ENCODE measurements at places on chromosomes 1 and 21. TPM values are rescaled to one million over a fixed set of nuclear protein-coding genes. Genes with fewer than 3 reads are reported as not detected.

- H3K4me3 ChIP-seq: no peak overlapping the region
- no peaks in the 10 kb centered on the region for H3K27me3 ChIP-seq
- no peak for DNase-seq
- H3K36me3 ChIP-seq: no peaks in the 10 kb centered on the region
Observed at GRCh38 chr1:50369830-50370229, 53.4 kb downstream of the DMRTA2 start.

- no peak overlapping the region for H3K4me3 ChIP-seq
- H3K36me3 ChIP-seq: no peaks in the 10 kb centered on the region
- no peaks in the 10 kb centered on the region for H3K4me1 ChIP-seq
- no peak overlapping the region for H3K27ac ChIP-seq
- no peaks in the 10 kb centered on the region for H3K27me3 ChIP-seq
Observed at GRCh38 chr1:188170935-188171334, 1342.2 kb downstream of the PLA2G4A start.

Gene LGR6
- not detected for total RNA-seq

DNA sequence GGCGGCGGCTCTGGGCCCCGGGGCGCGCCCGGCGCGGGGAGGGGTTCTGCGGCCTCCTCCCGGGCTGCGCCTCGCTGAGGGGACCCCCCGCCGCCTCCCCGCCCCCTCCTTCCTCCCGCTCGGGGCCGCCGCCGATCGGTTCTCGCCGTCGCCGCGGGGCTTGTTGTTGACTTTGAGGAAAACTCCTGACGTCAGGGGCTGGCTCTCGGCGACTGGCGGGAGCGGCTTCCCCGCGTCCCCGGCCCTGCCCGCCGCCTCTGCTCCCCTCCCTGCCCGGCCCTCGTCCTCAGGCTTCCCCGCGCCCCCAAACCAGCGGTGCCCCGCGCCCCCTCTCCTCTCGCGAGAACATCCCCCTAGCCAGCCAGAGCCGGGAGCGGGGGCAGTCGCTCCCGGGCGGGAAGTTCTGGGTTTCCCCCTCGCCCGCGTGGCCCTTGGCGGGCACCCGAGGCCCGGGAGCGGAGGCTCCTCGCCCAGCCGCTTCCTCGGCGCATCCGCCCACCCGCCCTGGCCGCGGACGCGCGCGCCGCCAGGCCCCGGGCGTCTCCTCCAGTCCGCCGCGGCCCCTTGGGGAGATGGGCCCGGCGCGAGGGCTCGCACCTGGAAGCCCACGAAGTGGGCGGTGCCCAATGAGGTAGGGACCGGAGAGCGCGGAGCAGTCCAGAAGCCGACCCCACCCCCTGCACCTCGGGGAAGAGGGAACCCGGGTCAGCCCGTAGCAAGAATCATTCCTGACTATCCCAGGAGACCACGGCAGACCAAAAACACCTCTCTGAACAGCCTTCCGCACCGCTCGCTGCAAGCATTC, 611 bp upstream of the AKT3 start:
- H3K4me3 ChIP-seq: peak overlapping the region; percentile 75
- DNase-seq: no peak
- H3K27me3 ChIP-seq: no peaks in the 10 kb centered on the region
- H3K4me1 ChIP-seq: 0 out of 2 replicates have a peak, but pooled peaks cover 7% of the 10 kb centered on the region

Gene MEF2D
- 47.3 TPM for total RNA-seq

Gene DCDC2B
- 0.15 TPM for total RNA-seq

- H3K4me3 ChIP-seq: no peak overlapping the region
- no peaks in the 10 kb centered on the region for H3K27me3 ChIP-seq
- no peak overlapping the region for H3K27ac ChIP-seq
- DNase-seq: peak; percentile 50
- no peaks in the 10 kb centered on the region for H3K36me3 ChIP-seq
Observed at GRCh38 chr1:58922302-58923089, 138.6 kb upstream of the JUN start.

Gene MPL
- not detected for total RNA-seq

DNA sequence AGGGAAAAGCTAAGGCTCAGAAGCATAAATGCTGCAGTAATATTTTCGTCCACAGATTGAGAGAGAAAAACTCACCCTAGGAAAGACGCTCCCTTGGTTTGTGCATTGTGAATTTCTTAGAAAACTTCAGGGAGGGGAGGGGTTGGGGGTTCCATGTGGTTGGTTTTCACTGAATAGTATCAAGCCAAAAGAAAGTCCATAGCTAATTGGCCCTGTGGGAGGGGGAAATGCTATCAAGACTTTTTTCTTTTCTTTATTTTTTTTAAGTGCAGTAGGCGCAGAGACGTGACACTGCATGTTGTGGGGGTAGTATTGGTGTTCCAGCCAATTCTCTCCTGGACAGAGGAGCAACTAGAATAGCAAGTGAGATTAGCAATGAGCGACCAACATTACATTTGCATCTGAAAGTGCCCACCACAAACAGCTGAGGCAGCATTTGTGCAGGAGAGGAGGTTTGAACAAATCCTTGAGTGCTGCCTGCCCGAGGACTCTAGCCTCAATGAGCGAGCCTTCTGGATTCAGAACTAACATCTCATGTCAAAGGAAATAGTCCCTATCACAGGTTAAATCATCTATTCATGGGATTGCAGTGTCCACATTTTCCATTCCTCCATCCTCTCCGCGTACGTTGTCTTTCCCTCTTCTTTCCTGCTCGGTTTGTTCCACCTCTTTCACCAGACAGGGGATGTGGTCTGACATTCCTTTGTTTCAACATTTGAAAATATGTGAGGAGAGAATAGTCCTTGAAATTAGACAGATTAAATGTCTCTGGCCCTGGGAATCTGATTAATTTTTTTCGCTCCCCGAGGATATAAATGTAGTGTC, 118.0 kb upstream of the MARK1 start:
- no peak overlapping the region for H3K27ac ChIP-seq
- H3K4me3 ChIP-seq: no peak overlapping the region
- H3K4me1 ChIP-seq: no peaks in the 10 kb centered on the region

GRCh38 chr21:39924577-39925308, 57.5 kb downstream of the PCP4 start:
- no peaks in the 10 kb centered on the region for H3K4me1 ChIP-seq
- H3K27ac ChIP-seq: no peak overlapping the region
- H3K4me3 ChIP-seq: no peak overlapping the region
- no peaks in the 10 kb centered on the region for H3K27me3 ChIP-seq
- no peaks in the 10 kb centered on the region for H3K36me3 ChIP-seq

DNA sequence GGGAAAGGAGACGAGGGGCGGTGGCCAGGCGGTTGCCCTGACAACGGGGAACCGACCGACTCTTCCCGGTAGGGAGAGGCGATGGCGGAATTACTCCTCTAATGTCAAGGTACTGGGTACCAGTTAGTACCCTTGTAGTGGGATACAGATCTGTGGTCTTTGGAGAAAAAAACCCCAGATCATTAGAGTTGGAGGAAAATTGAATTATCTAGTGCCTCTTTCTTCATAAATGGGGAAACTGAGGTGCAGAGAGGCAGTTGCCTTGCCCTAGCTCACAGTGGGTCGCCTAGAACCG, 545 bp upstream of the PEF1 start:
- DNase-seq: no peak
- H3K36me3 ChIP-seq: no peaks in the 10 kb centered on the region
- peak overlapping the region; percentile 92 for H3K27ac ChIP-seq
- H3K4me1 ChIP-seq: peaks cover 4% of the 10 kb centered on the region
- H3K4me3 ChIP-seq: peak overlapping the region; percentile 78

Gene SLC45A3
- 9.9 TPM for total RNA-seq

DNA sequence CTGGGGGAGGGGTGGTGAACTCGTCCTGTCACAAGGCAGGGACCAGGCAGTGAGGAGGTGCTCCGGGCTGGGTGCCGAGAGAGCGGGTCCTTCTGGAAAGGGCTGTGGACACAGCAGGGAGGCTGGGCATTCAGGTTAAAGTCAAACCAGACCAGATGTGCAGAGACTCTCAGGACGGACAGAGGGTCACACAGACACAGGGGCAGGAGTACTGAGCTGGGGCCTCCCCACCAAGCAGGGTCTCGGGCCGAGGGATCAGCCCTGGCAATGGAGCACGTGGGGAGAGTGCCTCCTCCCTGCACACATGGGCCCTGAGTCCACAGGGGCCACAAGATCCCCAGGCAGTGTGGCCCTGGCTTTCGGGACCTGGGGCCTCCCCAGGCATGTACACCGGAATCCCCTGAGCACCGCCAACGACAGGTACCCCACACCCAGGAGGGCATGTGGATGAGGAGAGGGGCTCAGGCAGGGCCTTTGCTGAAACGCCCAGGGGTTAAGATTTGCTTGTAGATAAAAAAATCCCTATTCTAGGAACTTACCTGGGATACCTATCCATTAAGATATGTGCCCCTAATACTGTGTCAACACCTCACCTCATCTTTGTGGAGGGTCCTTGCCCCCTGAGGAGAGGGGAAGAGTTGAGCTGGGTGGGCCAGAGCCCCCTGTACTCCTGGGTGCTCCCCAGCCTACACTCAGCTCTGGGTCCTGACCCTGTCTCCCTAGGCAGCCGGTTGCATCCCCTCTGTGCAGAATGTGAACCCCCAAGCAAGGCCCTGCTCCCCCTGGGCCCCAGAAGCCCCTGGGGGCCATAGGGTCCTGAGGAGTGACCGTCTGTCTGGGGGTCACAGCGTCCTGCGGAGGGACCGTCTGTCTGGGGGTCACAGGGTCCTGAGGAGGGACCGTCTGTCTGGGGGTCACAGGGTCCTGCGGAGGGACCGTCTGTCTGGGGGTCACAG, 46.9 kb upstream of the ADARB1 start:
- no peaks in the 10 kb centered on the region for H3K4me1 ChIP-seq
- no peak overlapping the region for H3K4me3 ChIP-seq
- no peak for DNase-seq
- H3K36me3 ChIP-seq: no peaks in the 10 kb centered on the region
- H3K27ac ChIP-seq: no peak overlapping the region

DNA sequence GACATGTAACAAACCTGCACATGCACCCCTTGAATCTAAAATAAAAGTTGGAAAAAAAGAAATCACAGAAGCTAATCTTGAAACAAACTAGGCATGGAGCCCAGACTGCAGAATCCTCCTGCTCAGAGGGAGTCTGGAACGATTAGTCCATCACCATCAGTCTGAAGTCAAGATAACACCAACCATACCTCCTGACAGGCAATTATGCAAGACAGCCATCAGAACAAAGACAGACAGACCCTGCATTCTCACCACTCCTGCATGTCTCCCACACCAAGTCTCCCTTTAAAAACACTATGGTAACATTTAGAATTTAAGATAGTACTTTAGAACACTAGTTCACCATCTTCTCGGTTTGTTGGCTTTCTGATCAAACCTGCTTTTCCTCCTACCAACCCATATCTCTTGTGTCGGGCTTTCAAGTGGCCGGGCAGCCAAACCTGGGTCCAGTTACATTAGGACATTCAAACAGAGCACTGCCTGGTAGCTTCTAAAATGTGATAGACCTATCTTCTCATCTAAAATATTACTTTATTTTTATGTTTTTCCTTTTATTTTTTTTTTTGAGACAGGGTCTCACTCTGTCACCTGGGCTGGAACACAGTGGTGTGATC, 10.1 kb downstream of the YARS1 start:
- H3K27ac ChIP-seq: no peak overlapping the region
- DNase-seq: no peak
- no peaks in the 10 kb centered on the region for H3K27me3 ChIP-seq
- peaks cover 6% of the 10 kb centered on the region for H3K4me1 ChIP-seq
- H3K4me3 ChIP-seq: no peak overlapping the region

- H3K27ac ChIP-seq: no peak overlapping the region
- H3K27me3 ChIP-seq: no peaks in the 10 kb centered on the region
- no peak for DNase-seq
- H3K36me3 ChIP-seq: no peaks in the 10 kb centered on the region
- H3K4me1 ChIP-seq: no peaks in the 10 kb centered on the region
- no peak overlapping the region for H3K4me3 ChIP-seq
Observed at GRCh38 chr1:189847613-189848012, 630.1 kb downstream of the BRINP3 start.

- no peak for DNase-seq
- H3K36me3 ChIP-seq: no peaks in the 10 kb centered on the region
- H3K4me1 ChIP-seq: peaks cover 3% of the 10 kb centered on the region
- peaks cover 6% of the 10 kb centered on the region for H3K27me3 ChIP-seq
- no peak overlapping the region for H3K4me3 ChIP-seq
Observed at GRCh38 chr1:21665711-21666575, 3.2 kb downstream of the RAP1GAP start.

Gene SH2D5
- total RNA-seq: 0.56 TPM

- no peak for DNase-seq
- no peaks in the 10 kb centered on the region for H3K4me1 ChIP-seq
- no peaks in the 10 kb centered on the region for H3K36me3 ChIP-seq
- no peak overlapping the region for H3K4me3 ChIP-seq
- H3K27ac ChIP-seq: no peak overlapping the region
Observed at GRCh38 chr21:27275294-27275927, 308.5 kb upstream of the ADAMTS5 start.

GRCh38 chr1:87064309-87064708, 149.9 kb downstream of the HS2ST1 start:
- no peak for DNase-seq
- H3K36me3 ChIP-seq: no peaks in the 10 kb centered on the region
- H3K27ac ChIP-seq: no peak overlapping the region
- peaks cover 22% of the 10 kb centered on the region for H3K4me1 ChIP-seq

DNA sequence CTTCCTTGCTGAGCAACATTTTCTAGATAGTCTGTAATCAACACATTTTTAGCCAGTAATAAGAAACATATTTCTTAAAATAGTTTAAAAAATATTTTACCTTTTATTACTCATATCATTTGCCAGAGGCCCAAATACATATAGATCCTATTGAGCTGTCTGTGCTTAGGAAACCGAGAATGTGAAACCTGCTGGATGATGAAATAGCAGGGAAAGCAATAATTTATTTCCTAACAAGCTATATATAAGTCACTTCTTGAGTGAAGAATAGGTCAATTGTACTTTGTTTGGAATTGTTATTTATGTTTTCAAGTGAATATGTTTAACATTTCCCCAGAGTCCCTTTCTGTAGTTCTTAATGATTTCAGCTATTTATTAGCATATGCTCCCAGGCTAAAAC, 339.9 kb upstream of the TMPRSS15 start:
- DNase-seq: no peak
- H3K27ac ChIP-seq: no peak overlapping the region
- no peak overlapping the region for H3K4me3 ChIP-seq
- H3K27me3 ChIP-seq: no peaks in the 10 kb centered on the region

- H3K27ac ChIP-seq: no peak overlapping the region
- H3K27me3 ChIP-seq: no peaks in the 10 kb centered on the region
- H3K4me1 ChIP-seq: peaks cover 10% of the 10 kb centered on the region
- DNase-seq: no peak
Observed at GRCh38 chr1:150386592-150386991, 22.6 kb downstream of the RPRD2 start.

DNA sequence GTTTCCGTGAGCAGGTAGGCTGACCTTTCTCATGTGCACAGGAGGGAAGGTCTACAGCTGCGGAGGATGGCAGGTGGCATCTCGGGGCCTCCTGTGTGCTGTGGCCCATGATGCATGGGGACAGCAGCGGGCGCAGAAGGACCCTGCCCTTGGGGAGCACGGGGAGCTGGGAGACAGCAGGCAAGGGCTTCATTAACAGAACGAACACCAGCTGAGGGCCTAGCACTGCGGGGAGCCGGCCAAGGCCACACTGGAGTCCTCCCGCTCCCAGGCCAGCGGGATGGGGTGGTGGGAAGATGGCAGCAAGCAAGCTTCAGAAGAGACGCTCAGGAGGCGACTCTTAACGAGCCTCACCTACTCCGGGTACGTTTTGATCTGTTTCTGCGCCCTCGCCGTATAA, 66.6 kb downstream of the SCCPDH start:
- no peaks in the 10 kb centered on the region for H3K36me3 ChIP-seq
- H3K27ac ChIP-seq: no peak overlapping the region
- no peaks in the 10 kb centered on the region for H3K27me3 ChIP-seq
- H3K4me1 ChIP-seq: no peaks in the 10 kb centered on the region
- no peak overlapping the region for H3K4me3 ChIP-seq
